ENCODE measurements at places on chromosomes 3 and 15. TPM values are rescaled to one million over a fixed set of nuclear protein-coding genes. Genes with fewer than 3 reads are reported as not detected.
A peak's percentile ranks its signal among the peaks of the same experiment; 100 is the strongest.

- DNase-seq, result no peak
Observed at GRCh38 chr3:87311309-87311708, 34.9 kb upstream of the POU1F1 start.

- DNase-seq, result no peak
Observed at GRCh38 chr3:120177707-120178306, 83.6 kb upstream of the GSK3B start.

- DNase-seq, result no peak
Observed at GRCh38 chr3:192747145-192747544, 19.8 kb upstream of the FGF12 start.

- DNase-seq, result no peak
Observed at GRCh38 chr3:22284559-22284958, 533.5 kb upstream of the ZNF385D start.

- DNase-seq, result no peak
Observed at GRCh38 chr3:134938029-134938525, 143.0 kb downstream of the EPHB1 start.

DNA sequence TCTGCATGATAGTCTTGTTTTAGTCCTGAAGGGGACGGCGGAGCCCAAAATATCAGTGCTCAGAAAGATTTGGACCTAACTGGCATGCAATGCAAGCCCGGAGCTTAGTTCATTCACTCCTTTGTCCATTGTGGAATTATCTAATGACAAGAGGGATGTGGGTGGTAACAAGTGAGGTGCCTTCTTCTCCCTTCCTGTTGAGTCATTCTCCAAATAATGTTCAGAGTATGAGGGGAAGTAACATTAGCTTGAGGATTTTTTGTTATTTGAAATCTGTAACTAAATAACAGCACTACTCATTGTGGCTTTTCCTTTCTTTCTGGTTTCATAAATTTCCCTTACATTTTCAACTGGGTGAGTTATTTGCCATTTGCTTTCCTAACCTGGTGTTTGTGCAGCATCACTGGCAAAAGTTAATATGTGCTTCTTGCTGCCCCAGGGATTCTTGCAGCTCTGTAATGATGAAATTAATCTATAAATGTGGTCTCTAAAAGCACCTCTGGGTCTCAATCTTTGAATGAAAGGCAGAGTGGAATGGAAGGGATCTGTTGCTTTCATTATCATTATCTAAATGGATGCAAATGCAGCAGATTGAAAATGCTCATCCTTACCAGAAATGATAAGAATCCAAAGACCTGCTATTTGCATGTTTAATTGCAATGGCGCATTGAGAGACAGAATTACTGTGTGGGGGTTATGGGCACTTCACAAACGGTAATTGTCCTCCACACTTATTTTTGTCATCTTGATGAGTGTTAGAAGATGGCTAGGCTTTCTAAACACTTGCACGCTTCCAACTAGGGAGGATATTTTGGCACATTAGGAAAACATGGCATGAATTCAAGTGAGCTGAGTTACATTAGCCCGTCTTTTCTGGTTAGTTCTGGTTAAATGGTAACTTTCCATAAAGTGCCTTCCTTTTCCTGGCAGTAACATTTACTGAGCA lies 89.9 kb upstream of the MITF start:
- peak; percentile 20 for DNase-seq

The C3orf18 gene
- 23.4 TPM for polyA plus RNA-seq
